CD4-positive, alpha-beta T cell treated with Interleukin-1 beta for 1 hour (primary cell): ENCODE measurements at places on chromosomes 4 and X.

DNA sequence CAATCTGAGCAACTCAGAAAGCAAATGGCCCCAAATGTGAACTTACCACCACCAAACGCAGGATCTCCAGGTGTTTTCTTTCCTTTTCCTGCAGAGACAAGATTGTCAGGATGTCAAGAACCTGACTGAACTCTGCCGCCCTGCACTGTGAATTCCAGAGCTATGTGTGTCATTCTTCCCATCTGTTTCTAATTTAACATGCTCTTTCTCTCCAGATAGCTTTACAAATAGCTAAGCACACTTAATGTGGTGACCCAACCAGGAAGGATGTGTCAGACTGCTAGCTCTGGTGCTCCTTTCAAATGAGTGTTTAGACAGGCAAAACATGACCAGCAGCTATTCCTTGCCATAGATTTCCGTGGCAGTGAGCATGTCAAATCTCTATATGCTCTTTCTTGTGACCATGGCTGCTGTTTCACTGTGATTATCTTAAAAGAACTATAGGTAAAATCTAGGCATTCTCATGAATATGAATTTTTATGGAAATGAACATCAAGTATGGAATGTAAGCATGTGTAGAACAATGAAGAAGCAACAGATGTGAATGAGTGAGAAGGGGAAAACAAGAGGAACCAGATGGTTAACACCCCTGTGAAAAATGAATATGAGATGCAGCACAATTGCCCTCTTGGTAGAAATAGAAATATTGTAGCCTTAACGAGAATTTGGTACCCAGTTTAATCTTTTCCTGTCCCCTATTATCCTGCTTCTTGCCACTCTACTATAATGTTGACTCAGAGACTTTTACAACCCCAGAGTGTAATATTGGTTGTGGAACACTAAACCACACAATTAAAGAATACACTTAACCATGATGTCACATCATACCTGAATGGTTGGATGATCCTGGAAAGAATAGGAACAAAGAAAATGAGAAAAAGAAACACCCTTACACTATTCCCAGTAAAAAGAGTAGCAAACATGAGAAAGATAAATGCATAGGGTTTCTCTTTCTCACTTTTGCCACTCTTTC is 247.8 kb upstream of the DKK2 start:
- DNase-seq: no peak

GRCh38 chr4:2298532-2298991 is 36.7 kb upstream of the MXD4 start:
- DNase-seq: no peak

DNA sequence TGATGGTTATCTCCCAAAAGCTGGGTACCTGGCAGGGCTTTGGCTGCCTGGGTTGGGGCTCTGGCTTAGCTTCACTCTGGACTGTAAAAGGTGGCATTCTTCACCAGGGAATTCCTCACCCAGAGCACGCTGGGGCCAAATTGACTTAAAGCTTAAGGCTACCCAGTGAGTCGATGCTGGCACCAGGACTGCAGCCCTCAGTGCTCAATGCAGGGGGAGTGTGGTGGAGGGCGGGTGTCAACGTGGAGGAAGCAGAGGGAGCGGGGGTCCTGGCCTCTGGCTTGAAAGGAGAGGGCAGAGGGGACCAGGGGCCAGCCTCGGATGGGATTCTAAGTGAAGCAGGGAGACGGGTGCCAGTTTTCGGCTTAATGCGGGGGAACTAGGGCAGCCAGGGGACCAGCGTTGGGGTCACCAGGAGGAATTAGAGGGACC is 446 bp upstream of the FAM50A start:
- DNase-seq: no peak

DNA sequence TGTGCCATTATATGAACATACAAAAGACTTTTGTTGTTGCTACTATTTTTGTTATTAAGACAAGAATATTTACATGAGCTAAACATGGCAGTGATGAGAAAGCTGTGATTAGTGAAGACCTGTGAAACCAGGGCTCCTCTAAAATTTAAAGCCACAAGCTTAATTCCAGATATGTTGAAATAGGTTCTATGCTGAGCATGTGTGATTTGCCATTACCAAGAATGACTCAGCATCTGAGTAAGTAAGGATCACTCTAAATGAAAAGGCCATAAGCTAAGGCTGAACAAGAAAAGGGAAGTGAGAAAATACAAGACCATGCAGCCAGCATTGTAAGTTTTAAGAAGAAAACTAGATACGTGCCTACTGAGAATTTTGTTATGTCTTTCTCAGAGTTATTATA is 75.9 kb upstream of the CAMK2D start:
- no peak for DNase-seq

- no peak for DNase-seq
Observed at GRCh38 chr4:107246761-107247160, 210.6 kb upstream of the DKK2 start.

DNA sequence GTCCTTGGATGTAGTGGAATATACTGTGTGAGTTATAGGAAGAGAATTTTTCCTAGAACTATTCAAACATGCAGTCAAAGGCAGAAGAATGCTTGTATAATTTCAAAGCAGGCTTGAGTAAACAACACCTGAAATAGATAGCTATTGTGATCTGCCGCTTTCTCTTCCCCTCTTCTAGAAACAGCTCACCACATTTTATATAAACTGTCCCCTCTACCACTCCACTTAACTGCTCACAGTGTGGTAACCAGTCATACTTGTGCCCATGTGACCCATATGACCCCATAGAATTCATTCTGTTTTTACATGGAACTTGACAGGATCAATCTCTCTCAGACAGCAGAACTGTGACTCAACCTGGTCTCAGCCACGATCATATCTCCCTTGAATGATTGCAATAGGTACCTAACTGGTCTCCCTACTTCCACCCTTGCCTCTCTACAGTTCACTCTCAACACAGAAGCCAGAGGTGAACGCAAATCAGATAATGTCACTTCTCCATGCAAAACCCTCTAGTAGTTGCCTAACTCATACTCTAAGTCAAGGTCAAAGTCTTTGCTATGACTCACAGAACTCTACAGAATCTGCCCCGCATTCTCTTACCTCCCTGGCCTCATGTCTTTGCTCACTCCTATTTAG is 85.6 kb upstream of the EFHC2 start:
- DNase-seq: no peak

- no peak for DNase-seq
Observed at GRCh38 chrX:43003939-43004338, 226.0 kb upstream of the PPP1R2C start.

GRCh38 chrX:101190736-101191135 is 28.9 kb upstream of the DRP2 start:
- DNase-seq: no peak

- DNase-seq: no peak
Observed at GRCh38 chr4:152785639-152786615, 6.2 kb downstream of the ARFIP1 start.

DNA sequence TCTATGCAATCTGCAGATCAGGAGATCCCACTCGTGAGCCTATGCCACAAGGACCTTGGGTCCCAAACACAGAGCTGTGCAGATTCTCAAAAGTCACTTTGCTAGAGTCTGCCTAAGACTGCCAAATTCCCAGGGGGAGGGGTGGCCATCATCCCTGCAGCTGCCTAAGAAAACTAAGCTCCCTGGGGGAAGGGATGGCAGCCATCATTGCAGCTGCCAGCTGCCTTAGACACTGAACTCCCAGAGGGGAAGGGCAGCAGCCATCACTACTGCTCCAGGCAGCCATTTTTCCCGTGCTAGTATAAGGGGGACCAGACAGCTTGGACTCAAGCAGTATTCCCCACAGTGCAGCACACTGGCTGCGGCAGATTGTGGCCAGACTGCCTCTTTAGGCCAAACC is 156.9 kb downstream of the NKX6-1 start:
- DNase-seq: no peak

- DNase-seq: no peak
Observed at GRCh38 chrX:9614016-9614415, 149.2 kb downstream of the TBL1X start.

GRCh38 chr4:111641813-111642579 is 503.3 kb upstream of the FAM241A start:
- DNase-seq: no peak

GRCh38 chr4:122635205-122635604 is 14.3 kb upstream of the IL21 start:
- DNase-seq: peak; percentile 11

GRCh38 chr4:151808542-151808941 is 47.7 kb upstream of the GATB start:
- DNase-seq: no peak

- no peak for DNase-seq
Observed at GRCh38 chrX:150258463-150259430, 104.4 kb upstream of the MAMLD1 start.

GRCh38 chr4:152024881-152025280 is 264.1 kb upstream of the GATB start:
- no peak for DNase-seq

- no peak for DNase-seq
Observed at GRCh38 chrX:15903186-15903681, 48.6 kb upstream of the AP1S2 start.

DNA sequence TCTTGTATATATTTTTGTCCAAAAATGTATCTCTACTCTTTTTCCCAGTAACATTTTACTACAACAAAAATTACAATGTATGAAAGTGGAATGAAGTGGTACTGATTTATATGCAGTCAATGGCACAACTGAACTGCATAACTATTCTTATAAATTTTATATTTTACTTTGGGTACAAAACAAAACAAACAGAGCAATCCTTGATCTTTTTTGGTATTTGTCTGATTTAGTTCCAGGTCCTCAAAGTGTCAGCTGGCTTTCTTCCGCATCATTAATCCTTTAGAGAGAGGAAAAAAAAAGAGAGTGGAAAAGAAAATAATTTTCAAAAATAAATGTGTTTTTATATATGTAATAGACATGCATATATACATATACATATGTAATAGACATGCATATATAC is 252.4 kb upstream of the SLIT2 start:
- no peak for DNase-seq

DNA sequence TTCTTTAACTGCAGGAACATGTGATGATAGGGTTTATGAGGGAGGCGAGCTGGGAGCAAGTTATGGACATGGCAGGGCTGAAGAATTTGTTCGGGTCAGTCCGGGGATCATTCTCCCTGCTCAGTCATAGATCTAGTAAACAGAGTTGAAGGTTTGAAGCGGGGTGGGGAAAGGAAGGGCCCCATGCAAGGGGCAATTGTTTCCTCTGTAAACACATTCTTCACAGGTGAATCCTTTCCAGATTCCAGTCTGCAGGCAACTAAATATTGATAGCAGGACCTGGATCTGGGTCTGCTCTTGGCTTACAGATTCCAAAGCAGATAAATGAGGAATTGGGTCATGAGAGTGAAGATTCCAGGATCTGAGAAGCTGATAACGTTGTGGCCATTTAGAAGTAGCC is 44.3 kb upstream of the ARHGAP24 start:
- no peak for DNase-seq

DNA sequence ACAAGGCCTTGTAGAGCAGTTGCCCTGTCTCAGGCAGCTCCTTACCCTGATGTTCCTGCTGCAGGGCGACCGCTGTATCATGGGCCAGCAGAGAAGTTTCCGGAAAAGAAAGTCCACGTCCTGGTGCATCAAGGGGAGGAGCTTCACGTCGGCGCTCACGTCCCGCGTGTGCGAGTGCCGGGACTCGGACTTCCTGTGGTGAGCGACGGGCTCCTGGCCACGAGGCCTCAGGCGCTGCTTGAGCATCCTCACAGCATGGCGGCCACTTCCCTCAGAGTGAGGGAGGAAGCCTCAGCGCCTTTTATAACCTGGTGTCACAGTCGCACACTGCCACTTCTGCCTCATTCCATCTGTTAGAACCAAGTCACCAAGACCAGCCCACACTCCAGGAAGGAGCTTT is 225.5 kb downstream of the AFAP1 start:
- DNase-seq: no peak

GRCh38 chrX:92231391-92231790 is 452.2 kb downstream of the PCDH11X start:
- DNase-seq: no peak

DNA sequence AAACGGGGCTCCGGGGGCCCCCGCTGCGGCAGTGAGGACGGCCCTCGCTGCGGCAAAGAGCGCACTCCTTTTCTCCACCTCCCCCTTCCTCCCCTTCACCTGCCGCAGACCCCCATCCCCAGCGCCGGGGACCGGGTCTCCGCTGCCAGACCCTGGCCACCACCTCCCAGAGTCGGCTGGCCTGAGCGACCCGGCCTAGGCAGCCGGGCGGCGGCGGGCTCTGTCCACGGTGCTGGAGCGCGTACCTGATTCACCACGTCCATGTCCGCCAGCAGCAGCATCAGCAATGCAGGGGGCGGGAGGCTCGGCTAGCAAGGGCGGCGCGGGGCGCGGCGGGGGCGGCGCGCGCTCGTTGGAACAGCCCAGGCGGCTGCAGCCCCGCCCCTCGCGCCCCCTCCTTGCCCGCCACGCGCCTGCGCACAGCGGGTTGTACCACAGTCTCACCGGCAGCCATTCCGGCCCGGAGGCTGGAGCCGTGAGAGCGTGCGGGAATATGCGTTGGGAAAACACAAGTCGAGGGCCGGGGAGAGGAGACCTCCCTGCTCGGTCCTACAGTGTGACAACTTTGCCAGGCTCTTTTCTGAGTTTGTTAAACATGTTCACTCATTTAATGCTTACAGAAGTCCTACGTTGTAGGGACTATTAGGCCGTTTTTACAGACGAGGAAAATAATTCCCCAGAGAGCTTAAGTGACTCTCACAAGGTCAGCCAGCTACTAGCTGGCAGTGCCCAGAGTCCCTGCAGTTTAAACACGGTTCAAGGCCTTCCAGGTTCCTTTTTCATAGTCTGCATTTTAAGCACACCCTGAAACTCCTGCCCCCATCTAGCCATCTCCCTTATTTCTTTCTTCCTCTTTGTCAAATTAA is at the start of gene SYP:
Gene SYP, minus strand, starts transcription at position 288 of the 866 bp plus-strand sequence. Its CDS starts 7 bp downstream, at position 281.
- peak; percentile 91 for DNase-seq

DNA sequence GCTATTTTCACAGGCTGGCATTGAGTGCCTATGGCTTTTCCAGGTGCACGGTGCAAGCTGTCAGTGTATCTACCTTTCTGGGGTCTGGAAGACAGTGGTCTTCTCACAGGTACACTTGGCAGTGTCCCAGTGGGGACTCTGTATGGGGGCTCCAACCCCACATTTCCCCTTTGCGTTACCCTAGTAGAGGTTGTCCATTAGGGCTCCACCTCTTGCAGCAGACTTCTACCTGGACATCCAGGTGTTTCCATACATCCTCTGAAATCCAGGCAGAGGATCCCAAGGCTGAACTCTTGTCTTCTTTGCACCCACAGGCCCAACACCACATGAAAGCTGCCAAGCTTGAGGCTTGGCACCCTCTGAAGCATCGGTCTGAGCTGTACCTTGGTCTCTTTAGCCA is 735.7 kb upstream of the INTU start:
- no peak for DNase-seq

DNA sequence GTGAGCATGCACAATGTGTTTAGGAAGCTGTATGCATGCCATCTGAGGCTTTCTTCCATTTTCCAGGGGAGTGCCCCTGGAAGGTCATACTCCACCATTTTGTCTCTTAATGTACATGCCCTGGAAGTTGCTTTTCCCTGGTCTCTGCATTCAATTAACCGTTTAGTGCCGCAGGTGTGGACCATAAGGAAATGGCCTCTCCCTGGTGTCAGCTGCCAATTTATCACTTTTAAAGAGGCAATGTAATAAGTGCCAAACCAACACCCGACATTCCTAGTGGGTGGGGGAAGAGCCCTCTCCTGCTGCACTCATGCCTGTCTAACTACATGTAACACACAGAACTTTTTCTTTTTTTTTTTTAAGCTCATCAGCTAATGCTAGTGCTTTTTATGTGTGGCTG is 7.1 kb upstream of the BST1 start:
- no peak for DNase-seq
